Gastrocnemius medialis (tissue), 4 donors: ENCODE measurements at places on chromosomes 5 and 9. TPM values are rescaled to one million over a fixed set of nuclear protein-coding genes. Genes with fewer than 3 reads are reported as not detected.

SVEP1 gene
- total RNA-seq = 10.3 TPM

F12 gene
- total RNA-seq = not detected

ANGPTL2 gene
- 11.1 TPM for total RNA-seq

CAMK2A gene
- 78.1 TPM for total RNA-seq

DNA sequence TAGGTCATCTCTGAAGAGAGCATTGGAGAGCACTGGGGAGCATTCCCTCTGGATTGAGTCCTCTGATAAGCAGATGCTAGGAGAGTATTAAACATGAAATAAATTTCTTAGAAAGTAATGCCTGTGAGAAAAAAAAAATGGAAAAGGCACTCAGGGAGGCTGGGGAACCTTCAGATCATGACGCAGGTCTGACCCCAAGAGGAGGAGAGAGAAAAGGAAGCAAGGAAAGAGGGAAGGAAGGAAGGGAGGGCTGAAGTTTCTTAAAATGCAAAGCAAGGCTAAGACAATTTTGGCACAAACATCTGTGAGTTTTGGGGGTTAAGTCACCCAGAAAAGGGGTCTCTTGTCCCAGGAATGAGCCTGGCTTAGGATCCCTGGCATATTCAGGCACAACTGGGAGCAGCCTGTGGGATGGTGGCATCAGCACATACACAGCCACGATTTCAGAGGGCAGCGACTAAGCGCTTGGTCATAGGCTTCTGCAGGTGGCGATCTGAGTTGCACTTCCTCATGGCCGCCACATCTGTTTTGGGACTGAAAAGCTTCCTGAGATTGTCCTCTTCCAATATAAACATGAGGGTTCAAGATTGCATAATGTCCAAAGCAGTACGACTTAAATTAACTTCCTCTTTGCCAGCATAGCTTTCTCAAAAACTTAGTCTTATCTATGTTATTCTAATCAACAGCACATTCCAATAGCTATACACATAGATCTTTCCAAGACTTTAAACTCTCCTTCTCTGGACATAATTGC is 692.7 kb downstream of the DNAH5 start:
- H3K4me1 ChIP-seq = no peaks in the 10 kb centered on the region
- no peaks in the 10 kb centered on the region for H3K27me3 ChIP-seq
- no peak for DNase-seq
- no peak overlapping the region for H3K4me3 ChIP-seq
- H3K27ac ChIP-seq = no peak overlapping the region

GRCh38 chr9:90112788-90113187 is 508.0 kb downstream of the GADD45G start:
- no peak for DNase-seq
- no peak overlapping the region for H3K4me3 ChIP-seq
- H3K27me3 ChIP-seq = no peaks in the 10 kb centered on the region
- H3K27ac ChIP-seq = no peak overlapping the region
- H3K4me1 ChIP-seq = peaks cover 14% of the 10 kb centered on the region
- H3K36me3 ChIP-seq = no peaks in the 10 kb centered on the region

- H3K36me3 ChIP-seq = no peaks in the 10 kb centered on the region
- H3K27me3 ChIP-seq = no peaks in the 10 kb centered on the region
- no peak overlapping the region for H3K27ac ChIP-seq
Measured at GRCh38 chr5:174305241-174305681, 259.8 kb downstream of the NSG2 start.

GRCh38 chr5:90866333-90866732 is 307.7 kb downstream of the ADGRV1 start:
- H3K27me3 ChIP-seq = no peaks in the 10 kb centered on the region
- H3K4me3 ChIP-seq = no peak overlapping the region
- H3K4me1 ChIP-seq = peaks cover 27% of the 10 kb centered on the region
- DNase-seq = no peak
- no peaks in the 10 kb centered on the region for H3K36me3 ChIP-seq
- no peak overlapping the region for H3K27ac ChIP-seq

GRCh38 chr5:180644825-180645273 is 4.6 kb downstream of the FLT4 start:
- H3K27me3 ChIP-seq = peaks cover 23% of the 10 kb centered on the region
- no peaks in the 10 kb centered on the region for H3K4me1 ChIP-seq
- no peaks in the 10 kb centered on the region for H3K36me3 ChIP-seq
- DNase-seq = no peak
- peak overlapping the region; percentile 54 for H3K27ac ChIP-seq
- H3K4me3 ChIP-seq = no peak overlapping the region

- no peak overlapping the region for H3K4me3 ChIP-seq
- no peaks in the 10 kb centered on the region for H3K4me1 ChIP-seq
- DNase-seq = no peak
- H3K36me3 ChIP-seq = no peaks in the 10 kb centered on the region
- no peak overlapping the region for H3K27ac ChIP-seq
- H3K27me3 ChIP-seq = no peaks in the 10 kb centered on the region
Measured at GRCh38 chr9:82406456-82407085, 418.0 kb downstream of the SPATA31D1 start.

DNA sequence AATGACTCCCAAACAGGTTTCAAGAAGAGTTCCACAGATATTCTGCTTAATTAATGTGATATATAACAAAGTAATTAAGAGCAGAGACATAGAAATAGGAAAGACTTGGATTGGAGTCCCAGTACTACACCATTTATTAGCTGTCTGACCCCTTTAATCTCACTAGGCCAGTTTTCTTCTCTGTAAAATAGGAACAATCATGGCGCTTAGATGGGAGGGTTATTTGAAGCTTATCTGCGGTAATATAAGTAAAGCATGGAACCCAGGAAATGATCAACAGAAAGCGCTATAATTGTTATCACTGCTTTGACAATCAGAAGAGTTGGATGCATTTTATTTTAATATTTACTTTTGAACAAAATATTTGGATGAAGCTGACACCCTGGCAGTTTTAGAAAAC is 71.3 kb upstream of the IFNE start:
- H3K36me3 ChIP-seq = no peaks in the 10 kb centered on the region
- peaks cover 14% of the 10 kb centered on the region for H3K27me3 ChIP-seq
- no peak for DNase-seq
- H3K4me3 ChIP-seq = no peak overlapping the region

- H3K4me3 ChIP-seq = no peak overlapping the region
- no peak for DNase-seq
- peaks cover 16% of the 10 kb centered on the region for H3K4me1 ChIP-seq
- H3K27ac ChIP-seq = peak overlapping the region; percentile 72
- H3K36me3 ChIP-seq = no peaks in the 10 kb centered on the region
Measured at GRCh38 chr5:125257057-125257972, 510.9 kb upstream of the ZNF608 start.
